ENCODE measurements at places on chromosomes 5 and 9.
A peak's percentile ranks its signal among the peaks of the same experiment; 100 is the strongest.

DNA sequence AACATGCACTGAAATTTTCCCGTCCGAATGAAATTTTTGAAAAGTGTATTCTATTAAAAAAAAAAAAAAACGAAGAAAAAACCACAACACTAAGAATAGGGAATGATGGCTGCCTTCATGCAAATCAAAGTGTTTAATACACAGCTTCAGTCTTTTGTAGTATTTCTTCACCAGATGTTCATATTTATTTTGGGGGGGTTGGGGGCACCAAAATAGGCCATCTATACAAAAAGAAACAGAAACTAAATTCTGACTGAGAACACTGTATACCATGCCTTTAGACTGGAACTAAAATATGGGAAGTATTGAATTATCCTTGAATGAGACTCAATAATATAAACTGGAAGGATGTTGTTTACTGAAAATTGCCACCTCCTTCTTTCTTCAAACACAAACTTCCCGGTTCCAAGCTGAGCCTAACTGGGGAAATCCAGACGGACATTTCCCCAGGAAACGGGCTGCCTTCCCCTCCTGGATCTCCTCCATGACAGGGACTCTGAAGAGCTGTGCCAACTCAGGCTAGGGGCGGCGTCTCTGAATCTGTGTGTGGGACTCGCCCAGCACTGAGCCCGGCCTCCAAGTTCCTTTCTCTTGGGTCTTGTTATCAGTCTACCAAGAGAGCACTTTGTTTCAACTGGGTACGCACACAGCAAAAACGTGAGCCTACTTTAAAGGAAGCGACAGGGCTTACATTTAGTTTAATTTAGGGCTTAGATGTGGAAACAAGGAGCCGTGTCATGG is 511.3 kb upstream of the ADAMTS16 start:
- no peak for DNase-seq

DNA sequence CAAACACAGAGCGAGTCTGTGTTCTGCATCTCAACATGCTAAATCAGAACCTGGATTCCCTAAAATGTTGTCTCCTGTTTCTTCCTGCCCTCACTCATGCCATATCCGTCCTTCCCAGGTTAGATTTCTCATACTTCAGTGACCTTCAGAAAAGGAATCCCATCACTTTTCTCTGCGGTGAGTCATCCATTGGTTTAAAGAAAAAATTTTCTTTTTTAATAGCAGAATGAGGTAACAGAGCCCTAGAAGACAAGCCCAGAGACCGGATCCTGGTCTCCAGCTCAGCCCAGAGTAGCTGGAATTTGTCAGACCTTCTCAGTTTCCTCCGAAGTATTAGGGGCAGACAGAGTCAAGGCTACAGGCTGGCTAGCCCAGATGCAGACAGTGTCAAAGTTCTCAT is 143.2 kb upstream of the DMRT1 start:
- DNase-seq: peak; percentile 89

DNA sequence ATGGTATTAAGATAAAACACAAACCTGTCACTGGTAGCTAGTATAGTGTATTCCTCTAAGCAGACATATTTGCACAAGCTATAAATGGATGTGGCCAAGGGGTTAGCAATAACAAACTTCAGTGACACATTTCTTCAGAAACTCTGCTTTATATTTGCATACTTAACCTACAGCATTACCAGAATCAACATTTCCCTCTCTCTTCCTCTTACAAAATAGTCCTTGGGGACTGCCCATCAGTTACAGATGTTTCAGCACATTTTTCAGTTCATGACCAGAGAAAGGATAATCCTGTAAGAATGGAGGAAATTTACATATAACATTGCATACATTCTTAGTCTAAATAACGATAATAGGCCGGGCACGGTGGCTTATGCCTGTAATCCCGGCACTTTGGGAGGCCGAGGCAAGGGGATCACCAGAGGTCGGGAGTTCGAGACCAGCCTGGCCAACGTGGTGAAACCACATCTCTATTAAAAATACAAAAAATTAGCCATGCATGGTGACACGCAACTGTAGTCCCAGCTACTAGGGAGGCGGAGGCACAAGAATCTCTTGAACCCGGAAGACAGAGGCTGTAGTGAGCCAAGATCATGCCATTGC is 25.3 kb upstream of the SLC1A1 start:
- no peak for DNase-seq

GRCh38 chr5:41951224-41951623 is 26.1 kb downstream of the FBXO4 start:
- DNase-seq: no peak

- DNase-seq: no peak
These were observed 20.4 kb downstream of the FNIP1 start for GRCh38 chr5:131776450-131776849.

DNA sequence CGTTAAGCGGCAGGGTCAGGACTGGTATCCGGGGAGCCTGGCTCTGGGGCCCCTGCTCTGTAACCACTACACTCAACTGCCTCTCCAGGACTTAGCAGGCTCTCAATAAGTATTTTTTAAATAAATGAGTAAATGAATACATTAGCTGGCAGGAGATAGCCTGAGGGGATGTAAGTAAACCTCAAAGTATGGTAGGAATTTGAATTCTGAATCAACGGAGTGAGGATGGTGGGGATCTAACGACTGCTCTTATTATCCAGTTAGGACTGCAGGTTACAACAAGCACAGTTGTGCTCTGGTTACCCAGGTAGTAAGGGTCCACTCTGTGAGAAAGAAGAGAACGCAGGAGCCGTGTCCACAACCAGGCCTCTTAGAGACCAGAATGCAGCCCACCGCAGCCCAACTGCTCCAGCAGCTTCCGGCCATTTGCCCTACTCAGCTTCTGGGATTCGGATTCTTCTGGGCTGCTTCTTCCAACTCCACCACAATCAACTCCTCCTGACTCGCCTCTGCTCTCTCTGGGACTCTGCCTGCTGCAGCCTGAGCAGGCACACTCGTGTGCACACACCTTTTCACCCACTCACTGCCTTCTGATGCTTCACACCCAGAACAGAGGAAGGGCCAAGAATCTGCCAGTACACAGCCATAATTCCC is 52.6 kb downstream of the MED27 start:
- DNase-seq: peak; percentile 97

GRCh38 chr5:60722416-60722815 is 22.4 kb upstream of the DEPDC1B start:
- DNase-seq: no peak

- DNase-seq: no peak
These were observed 209.1 kb downstream of the ASTN2 start for GRCh38 chr9:117205806-117206205.

- no peak for DNase-seq
These were observed 10.8 kb downstream of the SAXO1 start for GRCh38 chr9:19022206-19022605.

DNA sequence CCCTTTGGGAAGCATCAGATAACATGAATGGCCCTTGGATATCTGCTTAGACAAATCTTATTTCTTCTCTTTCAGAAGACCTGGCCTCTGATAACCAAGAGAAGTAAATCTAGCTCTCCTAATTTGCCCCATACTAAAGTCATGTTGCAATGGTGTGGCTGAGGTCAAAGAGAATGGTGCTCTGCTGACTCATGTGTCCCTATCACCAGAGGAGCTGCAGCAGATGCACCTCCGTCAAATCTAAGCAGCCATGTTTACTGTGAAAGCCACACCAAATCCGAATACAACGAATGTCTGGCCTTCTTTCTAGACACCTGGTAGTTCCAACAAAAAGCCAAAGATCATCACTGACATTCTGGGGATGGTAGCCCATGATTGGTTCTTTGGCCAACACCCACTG is 23.2 kb downstream of the RETREG1 start:
- DNase-seq: peak; percentile 16

- peak; percentile 62 for DNase-seq
These were observed 247.7 kb upstream of the ANKRD55 start for GRCh38 chr5:56480705-56481427.

- DNase-seq: no peak
These were observed 480.4 kb upstream of the TUSC1 start for GRCh38 chr9:26158631-26159150.

DNA sequence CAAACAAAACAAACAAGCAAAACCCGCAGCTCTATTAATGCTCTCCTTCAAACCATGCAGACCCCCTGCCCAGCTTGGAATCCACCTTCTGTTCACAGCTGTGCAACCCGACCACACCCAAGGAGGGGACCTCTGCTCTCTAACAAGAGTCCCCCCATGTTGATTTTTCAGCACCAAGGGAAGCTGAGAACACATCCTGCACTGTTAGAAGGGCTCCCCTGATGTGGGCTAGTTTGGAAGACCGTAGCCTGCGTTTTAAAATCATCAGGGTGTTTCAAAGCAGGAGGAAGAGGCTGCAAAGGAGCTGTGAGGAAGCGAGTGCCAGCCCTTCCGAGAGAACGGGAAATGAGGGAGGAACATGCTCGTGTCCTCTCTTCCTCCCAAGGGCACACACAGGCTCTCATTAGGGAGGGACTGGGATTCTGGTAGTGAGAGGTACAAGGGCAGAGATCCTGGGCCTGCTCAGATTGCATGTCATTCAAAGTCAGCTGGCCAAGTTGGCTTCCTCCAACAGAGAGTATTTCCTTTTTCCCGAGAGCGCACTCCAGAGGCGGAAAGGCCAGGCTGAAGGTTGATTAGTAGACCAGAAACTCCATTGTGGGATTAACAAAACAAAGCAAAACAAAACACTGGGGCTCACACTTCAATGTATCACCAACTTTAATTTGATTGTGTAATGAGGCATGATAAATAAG is 185.9 kb downstream of the SEMA6A start:
- no peak for DNase-seq

GRCh38 chr5:84080908-84081307 is 303.8 kb downstream of the EDIL3 start:
- no peak for DNase-seq

DNA sequence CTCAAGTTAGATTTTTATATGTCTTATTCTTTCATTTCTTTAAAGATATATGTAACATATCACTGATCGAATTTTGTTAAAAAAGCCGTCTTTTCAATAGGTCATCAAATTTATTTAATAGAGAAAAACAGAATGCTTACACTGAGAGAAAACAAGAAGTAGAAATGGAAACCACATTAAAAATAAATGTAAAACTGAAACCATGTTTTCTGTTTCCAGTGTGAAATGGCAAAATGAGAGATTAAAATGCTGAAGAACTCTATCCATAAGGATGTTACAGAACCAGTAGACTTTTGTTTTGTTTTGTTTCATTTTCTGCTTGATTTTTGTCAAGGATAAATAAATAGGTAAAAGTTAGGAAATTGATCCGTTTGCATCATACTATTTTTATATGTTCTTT is 210.1 kb downstream of the PRDM9 start:
- DNase-seq: no peak

GRCh38 chr9:121735793-121736770 is 84.6 kb downstream of the DAB2IP start:
- DNase-seq: no peak

DNA sequence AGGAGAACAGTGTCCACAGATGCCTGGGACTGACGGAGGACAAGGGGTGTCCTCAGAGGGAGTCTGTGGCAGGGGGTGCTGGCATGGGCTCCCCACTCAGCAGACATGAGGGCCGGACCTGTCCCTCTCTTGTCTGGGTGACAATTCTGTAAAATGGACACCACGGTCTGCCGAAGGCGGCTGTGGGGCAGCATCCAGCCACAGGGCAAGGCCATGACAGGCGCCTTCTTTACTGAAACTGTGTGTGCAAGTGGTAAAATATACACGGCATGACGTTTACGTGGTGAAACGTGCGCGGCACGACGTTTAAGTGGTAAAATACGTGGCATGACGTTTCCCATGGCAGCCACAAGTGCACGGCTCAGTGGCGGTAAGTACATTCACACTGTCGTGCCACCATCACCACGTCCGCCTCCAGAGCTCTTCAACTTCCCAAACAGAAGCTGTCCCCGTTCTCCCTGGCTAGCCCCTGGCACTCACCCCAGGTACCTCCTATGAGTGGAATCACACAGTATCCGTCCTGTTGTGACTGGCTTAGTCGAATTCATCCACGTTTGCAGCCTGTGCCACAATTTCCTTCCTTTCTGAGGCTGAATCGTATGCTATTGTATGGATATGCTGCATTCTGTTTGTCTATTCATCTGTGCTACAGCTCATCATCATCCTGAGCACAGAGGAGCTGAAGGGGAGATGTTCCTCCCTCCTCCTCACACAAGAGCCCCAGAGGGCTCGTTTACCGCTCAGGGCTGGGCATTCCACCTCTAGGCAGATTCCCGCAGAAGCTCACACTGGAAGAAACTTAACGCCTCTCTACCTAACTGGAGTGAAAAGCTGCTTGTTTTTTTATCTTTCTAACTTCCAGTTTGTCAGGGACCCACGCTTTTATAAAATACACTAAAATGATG is 52.5 kb downstream of the COL23A1 start:
- no peak for DNase-seq

- peak; percentile 74 for DNase-seq
These were observed 315 bp downstream of the PIK3R1 start for GRCh38 chr5:68215898-68216244.

DNA sequence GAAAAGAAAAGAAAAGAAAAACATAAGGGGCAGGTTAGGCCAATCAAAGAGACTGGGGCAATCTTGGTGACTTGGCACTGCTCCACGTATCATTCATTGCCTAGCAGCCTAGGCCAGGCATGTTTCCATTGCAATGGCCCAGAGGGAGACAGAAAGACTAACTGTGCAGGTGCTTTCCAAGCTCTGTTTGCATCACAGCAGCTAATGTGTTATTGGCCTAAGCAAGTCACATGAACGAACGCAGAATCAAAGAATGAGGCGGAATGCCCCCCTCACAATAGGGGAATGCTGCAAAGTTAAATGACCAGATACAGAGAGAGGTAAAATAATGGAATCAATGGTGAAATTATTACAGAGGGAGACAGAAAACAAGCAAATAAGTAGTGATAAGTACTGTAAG is 11.1 kb upstream of the VPS13A start:
- DNase-seq: no peak

DNA sequence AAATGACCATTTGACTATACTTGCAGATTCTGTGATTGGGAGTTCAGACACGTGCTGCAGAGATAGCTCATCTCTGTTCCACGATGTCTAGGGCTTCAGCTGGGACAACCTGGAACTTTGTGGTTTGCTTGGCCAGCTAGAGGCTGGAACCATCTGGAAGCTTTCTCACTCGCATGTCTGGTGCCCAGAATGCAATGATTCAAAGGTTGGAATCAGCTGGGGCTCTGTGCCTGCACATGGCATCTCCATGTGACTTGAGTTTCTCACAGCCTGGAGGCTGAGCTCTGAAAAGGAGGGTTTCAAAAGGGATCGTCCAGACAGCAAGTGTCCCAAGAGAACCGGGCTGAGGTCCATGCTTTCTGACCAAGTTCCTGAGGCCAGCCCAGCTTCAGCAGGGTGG is 465.2 kb downstream of the GADD45G start:
- no peak for DNase-seq

DNA sequence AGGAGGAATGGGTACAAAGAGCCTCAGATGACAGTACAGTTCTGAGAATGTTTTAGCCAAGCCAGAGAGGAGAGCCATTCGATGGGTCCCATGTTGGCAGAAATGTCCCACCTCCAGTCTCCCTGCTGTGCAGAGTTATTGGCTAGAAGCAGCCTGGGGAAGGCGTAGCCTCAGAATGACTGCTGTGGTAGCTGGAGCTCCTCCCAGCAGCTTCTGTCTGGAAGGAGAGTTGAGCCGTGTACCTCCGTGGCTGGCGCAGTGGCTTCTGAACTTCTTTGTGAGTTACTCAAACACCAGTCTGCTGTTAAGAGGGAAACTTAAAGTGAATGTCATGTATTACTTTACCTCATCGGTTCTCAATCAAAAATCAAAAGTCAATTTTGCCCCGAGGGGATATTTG is 193.3 kb upstream of the SNX2 start:
- no peak for DNase-seq

All from ELR (cell line).